ENCODE measurements at places on chromosomes 2 and 18.

- DNase-seq = peak; percentile 57
These were observed 64.5 kb upstream of the HDAC4 start for GRCh38 chr2:239465017-239466001.

- no peak for DNase-seq
These were observed 29.7 kb upstream of the CCDC150 start for GRCh38 chr2:196609806-196610205.

GRCh38 chr2:133748007-133748700 is 179.9 kb upstream of the NCKAP5 start:
- no peak for DNase-seq

DNA sequence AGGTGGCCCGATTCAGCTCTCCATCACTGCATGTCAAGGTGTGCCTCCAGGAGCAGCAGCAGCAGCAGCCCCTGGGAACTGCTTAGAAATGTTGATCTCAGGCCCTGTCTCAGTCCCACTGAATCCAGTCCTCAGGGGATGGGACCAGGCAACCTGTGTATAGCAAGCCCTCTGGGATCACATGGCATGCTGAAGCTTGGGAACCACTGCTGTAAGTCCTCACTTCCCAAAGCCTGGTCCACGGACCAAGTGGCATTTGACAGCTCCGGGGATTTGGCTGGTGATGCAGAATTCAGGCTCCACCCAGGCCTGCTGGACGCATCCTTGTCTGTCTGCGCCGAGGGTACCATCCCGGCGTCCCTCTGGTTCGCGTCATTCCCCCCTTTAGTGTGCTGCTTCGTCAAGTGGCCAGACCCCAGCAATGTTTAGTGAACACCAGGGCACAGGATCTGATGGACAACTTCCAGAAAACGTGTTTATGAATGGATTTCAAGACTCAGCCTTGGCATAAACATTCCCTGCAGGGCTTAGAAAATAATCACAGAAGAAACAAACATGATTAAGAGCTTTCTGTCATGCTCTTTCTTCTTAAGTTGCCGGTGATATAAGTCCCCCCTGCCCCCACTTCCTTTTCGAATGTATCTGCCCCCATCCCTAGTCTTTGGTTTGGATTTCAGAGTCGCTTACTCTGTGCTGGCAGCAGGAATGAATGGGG is 234.0 kb downstream of the GBX2 start:
- DNase-seq = no peak

GRCh38 chr2:66073172-66073571 is 361.8 kb upstream of the MEIS1 start:
- DNase-seq = no peak

- DNase-seq = no peak
These were observed 99.6 kb downstream of the ATL2 start for GRCh38 chr2:38277245-38278116.

Measured in GM03348 (cell line).